ENCODE measurements at places on chromosomes 13 and 19.

GRCh38 chr13:47216176-47216822, 319.4 kb upstream of the HTR2A start:
- DNase-seq = no peak

- DNase-seq = peak; percentile 72
These were observed 38.7 kb downstream of the NFIX start for GRCh38 chr19:13033819-13034611.

DNA sequence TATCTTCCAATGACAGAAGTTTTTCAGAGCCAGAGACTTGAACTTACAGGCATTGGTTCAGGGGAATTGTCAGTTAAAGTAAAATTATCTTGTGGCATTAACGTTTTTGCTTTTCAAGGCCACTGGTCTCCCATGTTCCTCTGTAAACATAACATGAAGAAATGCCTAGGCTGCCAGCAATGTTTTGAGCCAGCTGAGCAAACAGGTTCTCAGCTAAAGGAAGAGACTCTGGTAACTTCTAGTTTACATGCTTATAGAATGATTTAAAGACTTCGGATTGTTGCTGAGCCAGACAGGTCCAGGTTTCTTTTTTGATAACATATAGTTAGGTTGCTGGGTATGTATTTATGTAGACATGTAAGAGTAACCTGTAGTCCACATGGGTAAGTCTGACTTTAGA, 35.7 kb downstream of the ZNF493 start:
- DNase-seq = no peak

DNA sequence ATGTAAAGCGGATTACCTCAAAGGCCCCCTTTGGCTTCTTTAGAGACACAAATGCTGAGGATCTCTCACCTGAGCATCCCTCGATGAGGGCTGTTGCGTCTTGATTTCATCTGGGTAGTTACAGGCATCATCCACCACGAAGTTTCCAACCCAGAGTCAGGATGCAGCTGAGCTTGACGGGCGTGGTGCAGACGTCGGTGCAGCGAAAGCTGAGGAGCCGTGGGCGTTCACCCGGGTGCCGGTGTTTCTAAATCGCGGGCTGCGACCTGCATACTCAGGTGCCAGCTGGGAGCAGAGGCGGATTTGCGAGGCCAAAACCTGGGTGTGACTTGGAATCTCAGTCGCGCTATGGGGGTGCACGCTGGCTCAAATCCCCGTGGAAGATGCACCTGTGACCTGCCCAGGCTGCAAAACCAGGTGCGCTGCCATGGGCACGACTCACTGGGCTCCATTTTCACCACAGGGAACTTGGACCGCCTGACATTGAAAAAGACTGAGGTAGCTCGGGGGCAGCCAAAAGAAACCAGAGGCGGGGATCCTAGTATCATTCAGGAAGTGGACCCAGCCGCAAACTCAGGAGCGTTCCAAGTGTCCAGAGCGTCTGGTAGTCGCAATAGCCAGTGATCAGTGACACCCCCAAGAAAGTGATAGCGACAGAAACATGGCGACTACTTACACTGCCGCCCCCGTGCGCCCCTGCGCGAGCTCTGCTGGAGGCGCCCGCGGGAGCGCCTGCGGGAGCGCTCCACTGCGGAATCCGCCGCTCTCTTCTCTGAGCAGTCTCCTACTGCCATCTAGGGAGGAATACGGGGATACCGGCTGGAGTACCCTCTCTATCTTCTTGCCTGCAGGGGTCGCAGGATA, 36.4 kb upstream of the IGFL4 start:
- peak; percentile 70 for DNase-seq

DNA sequence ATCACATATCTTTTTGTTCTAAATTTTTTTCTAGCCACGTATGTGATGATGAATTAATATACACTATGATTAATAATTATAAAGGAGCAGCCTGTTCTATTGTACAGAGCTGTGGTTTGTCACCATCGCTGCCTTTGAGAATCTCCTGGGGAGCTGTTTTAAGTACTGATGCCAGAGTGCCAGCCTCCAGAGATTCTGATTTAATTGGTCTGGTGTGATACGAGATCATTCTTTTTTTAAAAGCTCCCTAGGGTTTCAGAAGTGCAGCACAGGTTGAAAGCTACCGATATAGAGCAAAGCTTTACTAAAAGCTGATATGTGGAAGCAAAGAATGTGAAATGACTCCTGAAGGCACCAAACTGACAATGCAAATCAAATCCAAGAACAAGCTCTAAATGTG, 314.7 kb downstream of the ITGBL1 start:
- no peak for DNase-seq

GRCh38 chr13:81872581-81872980, 1531.7 kb upstream of the SPRY2 start:
- DNase-seq = peak; percentile 3

GRCh38 chr19:40614622-40615411, 13.6 kb downstream of the LTBP4 start:
- peak; percentile 91 for DNase-seq

DNA sequence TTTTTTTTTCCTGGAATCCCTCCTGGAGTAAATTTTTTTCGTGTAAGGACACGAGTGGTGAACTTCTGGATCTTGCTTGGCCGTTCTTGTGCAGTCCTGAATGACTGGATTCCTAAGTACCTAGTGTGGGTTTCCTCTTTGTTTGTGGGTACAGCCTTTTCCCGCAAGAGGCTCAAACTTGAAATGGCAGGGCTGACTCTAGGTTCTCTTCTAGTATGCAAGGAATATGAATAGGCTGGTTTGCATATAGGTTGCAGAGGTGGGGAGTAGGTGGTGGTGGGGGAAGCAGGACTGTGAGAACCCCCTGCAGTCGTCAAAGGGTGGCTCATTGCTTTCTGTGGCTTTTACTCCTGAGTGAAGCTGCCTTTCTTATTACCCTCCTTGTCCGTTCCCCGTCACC, 13.6 kb downstream of the UBAC2 start:
- DNase-seq = no peak

GRCh38 chr19:39223703-39224279, 19.7 kb upstream of the SYCN start:
- no peak for DNase-seq

DNA sequence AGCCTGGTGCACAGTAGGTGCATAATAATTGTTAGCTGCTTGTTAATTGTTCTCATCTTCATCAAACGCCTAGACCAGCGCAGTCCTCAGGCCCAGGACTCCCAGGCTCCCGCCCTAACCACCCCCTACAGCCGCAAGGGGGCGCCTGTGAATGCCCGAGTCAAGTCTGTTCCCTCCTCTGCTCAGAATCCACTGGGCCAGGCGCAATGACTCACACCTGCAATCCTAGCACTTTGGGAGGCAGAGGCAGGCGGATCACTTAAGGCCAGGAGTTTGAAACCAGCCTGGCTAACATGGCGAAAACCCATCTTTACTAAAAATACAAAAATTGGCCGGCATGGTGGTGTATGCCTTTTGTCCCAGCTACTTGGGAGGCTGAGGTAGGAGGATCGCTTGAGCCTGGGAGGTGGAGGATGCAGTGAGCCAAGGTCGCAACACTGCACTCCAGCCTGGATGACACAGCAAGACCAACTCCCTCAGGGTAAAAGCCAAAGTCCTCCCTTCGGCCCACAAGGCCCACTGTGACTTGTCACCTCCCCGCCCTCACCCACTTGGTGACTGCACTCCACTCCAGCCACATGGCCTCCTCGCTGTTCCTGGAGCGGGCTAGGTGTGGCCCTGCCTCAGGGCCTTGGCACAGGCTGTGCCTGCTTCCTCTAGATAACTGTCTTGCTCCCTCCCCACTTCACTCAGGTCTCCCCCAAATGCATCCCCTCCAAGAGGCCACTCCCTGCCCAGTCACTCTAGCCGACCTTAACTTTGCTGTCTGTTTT, 9.1 kb downstream of the ZNF653 start:
- DNase-seq = peak; percentile 77

DNA sequence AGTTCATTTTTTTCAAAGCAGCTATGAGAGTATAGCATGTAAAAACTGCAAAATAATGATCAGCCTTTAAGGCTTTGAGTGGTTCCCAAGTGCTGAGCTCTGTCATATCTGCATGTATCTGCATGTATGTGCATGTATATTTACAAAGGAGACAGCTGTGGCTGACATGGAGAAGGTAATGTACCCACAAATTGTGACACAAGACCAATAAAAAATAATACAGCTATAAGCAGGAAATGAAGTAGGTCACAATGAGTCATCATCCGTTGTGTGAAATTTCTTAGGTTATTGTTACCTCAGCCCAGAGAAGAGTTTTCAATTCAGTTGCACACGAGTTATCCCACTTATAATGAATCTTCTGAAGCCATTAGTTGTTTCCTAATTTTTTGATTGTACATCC, 60.9 kb upstream of the MED4 start:
- peak; percentile 83 for DNase-seq

DNA sequence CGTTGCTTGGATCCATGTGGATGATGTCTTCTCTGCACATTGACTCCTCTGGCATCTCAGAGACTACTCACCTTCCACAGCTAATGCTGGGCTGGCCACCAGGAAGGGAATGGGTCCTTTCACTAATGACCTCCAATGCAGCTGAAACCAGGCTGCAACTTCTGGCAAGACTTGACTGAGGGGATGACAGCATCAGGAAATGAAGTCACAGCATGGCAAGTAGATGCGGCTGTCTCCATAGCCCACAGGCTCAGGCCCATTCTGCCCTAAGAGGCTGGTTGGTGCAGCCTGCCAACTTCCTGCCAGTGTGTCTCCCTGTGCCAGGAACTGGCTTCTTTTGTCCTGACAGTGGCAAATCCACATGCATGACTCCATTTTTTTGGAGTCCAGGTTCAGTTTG, 467.3 kb downstream of the TSHZ3 start:
- no peak for DNase-seq

Data from H4 (cell line).